ENCODE measurements at places on chromosomes 7 and 10.

- DNase-seq = no peak
Observed at GRCh38 chr7:90666186-90666585, 70.1 kb downstream of the CDK14 start.

DNA sequence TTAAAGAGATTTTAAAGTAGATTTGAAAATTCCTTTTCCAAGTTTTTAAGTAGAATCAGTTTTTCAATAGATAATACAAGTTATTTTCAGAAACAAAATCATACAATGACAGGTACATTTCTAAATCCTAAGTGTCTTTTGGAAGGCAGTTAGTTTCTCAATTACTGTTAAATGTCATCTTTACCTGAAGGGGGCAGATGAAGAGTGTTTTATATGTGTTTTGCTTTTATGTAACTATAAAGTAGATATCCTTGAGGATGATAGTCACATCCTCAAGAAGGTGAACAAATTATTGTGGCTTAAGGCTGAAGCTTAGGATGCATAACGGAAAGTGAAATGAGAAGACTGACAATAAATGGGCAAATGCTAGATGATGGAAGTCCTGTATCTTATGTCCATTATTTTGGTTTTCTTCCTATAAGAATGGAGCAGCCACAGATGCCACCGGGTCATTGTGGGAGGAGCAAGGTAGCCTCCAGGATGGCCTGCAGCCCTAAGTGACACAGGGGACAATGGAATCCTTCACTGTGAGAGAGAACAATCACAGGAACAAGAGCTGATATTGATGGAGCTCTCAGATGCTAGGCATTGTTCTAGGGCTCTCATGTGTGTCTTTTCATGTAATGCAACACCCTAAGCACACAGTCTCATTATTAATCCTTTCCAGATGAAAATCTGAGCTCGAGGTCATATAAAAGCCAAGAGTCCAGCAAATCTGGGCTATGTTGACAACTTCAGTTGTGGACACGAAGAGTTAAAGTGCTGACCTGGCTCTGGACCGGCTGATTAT lies 14.1 kb upstream of the MKX start:
- no peak for DNase-seq

DNA sequence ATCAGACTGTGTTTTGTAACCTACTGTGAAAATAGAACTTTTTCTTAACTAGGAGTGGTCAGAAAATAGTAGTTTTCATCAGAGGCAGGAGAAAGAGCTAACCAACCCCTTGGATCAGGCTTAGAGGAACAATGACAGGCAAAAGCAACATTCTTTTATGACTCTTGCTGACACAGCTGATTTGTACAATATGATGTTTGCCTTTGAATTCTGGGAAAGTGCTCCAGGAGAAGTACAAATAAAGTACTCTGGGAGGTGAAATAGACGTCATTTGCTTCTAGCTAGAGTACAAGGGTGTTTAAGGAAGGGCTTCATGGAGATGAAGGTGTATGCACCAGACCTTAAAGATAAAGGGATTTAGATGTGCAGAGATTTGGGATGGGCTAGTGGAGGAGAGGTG lies 75.1 kb upstream of the KIAA1217 start:
- DNase-seq = no peak

DNA sequence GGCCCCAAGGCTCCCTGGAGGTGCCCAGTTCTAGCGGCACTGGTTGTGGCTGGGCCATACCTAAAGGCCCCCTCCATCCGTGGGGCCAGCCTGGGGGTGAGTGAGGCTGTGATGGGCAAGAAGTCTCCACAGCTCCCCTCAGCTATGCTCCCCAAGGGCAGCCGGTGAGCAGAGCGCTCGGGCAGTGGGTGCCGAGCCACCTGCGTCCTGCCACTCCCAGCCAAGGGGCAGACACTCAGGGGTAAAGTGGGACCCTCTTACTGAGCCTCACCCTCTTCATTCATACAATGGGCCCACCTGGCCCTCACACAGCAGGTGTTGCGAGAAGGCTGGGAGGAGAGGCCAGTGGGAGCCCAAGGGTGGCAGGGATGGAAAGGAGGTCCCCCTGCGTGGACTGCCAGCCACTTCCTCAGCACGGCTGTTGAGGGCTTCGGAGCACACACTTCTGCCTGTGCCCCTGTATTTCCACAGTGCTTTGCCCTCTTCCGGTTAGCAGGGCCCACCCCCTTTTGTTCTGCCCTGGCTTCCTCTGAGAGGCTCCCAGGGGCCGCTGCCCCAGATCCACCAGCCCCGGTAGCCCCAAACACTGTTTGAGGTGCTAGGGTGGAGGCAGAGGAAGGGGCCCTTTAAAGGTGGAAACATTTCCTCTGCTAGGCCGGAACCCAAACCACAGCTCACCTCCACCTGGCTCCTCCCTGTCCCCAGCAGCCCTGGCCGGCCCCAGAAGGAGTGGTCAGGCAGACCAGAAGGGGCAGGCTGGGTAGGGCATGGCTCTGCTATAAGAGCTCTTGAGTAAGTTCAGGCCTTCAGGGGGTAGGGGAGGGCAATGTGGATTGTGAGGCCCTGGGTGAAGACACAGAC lies 16.4 kb upstream of the C10orf105 start:
- DNase-seq = peak; percentile 53

- no peak for DNase-seq
Observed at GRCh38 chr7:19958309-19958896, 185.0 kb upstream of the TMEM196 start.

DNA sequence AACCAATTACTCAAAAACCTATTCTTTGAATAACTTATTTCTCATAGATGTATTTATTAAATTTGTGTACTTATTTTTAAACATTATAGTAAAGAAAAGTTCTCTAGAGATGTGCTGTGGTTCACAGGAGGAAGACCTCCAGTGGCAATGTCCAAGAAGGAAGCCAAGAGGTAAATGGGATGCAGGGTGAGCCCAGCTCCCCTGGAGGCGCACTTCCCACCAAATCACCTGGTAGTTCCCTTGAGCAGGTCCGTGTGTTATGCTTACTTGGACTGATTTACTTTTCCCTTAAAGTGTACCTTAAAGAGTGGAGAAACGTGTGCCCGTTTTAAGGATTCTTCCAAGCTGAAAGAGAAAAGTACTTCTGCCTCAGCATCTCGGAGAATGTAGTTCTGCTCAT lies 55.3 kb downstream of the PAXIP1 start:
- no peak for DNase-seq

- DNase-seq = no peak
Observed at GRCh38 chr10:62023329-62023728, 121.8 kb downstream of the ARID5B start.

- DNase-seq = no peak
Observed at GRCh38 chr10:22779331-22780019, 65.1 kb upstream of the PIP4K2A start.

DNA sequence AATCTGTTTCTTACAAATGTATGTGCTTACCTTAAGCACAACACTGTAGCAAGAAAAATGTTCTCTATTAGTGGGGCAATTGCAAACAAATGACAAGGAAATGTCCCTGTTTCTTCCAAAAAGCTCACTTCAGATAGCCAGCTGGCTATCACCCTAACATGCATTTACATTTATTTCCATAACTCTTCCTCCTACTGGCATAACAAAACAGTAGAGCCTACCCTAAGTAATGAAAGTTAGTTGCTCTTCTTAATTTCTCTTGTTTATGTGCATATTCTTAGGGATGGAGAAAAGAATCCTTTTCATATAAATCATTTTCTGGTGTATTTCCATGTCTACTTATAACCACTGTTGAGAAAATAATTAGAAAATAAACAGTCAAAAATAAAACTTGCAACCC lies 100.4 kb downstream of the SGMS1 start:
- no peak for DNase-seq

DNA sequence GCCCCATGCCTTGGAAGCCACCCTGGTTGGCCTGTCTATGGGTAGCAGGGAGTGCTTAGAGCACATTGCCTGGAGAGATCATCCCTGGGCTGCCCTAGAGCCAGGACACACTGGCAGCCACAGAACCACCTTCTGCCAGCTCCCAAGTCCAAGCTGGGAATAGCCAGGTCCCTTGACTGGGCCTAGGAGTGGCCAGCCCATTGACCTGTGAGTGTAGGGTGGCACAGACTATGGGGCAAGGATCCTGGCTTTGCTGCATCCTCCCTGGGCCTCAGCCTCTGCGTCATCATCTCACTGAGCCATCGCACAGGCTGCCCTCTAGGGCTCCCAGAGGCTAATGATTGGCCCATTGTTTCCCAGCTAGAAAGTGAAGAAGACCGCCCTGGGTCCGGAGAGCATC lies 7.0 kb downstream of the AQP1 start:
- no peak for DNase-seq

- DNase-seq = no peak
Observed at GRCh38 chr7:99137411-99138180, 6.3 kb downstream of the SMURF1 start.

- no peak for DNase-seq
Observed at GRCh38 chr10:31587691-31588090, 268.7 kb downstream of the ZEB1 start.

DNA sequence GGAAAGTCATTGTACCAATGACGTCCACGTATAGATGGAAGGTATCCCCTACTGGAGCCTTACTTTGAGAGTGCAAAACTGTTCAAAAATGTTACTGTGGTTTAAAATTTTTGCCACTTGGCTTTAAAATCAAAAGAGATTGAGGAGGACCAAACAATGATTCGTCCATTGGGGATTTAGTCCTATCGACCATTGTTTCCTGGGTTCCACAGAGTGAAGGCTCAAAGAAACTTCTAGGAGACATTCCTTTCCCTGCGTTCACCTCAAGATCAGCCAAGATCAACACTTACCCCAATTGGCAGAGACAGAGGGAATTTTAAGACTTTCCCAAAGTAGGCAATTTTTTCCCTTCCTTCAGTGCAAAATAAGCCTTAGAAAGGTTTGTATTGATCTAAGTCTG lies 152.3 kb downstream of the NEBL start:
- DNase-seq = no peak

GRCh38 chr10:118264838-118265470 lies 77.2 kb downstream of the FAM204A start:
- no peak for DNase-seq

Data from activated CD4-positive, alpha-beta T cell treated with anti-CD3 and anti-CD28 coated beads, Interleukin-2, Interleukin-4, amounts not matched to agents 100 ng/mL and 50 ng/mL, durations not matched to agents 16 hours and 8 hours (primary cell).